ENCODE measurements at places on chromosomes 4 and X. TPM values are rescaled to one million over a fixed set of nuclear protein-coding genes. Genes with fewer than 3 reads are reported as not detected.

Gene CFP
- 3.3 TPM for polyA plus RNA-seq

Gene CT83
- not detected for polyA plus RNA-seq

DNA sequence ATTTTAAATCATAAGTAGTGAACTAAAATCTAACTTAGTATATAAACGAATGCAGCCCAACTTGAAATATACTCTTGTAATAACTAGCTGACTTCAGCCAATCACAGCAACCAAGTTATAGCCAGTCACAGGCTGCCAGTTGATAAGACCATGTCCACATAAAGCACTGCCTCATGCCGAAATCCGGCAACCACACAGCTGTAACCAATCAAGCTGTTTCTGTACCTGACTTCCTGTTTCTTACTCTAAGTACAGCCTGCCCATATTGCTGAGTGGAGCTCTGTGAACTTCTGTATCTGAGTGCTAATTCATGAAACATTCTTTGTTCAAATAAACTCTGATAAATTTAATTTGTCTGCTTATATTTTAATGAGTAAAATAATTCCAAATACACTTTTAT lies 805.3 kb upstream of the EPHA5 start:
- DNase-seq: no peak

- no peak for DNase-seq
Observed at GRCh38 chr4:165208221-165208652, 876 bp downstream of the KLHL2 start.

- DNase-seq: no peak
Observed at GRCh38 chr4:113844369-113844768, 82.8 kb upstream of the CAMK2D start.

GRCh38 chrX:153312041-153312440 lies 9.5 kb downstream of the PNMA6F start:
- no peak for DNase-seq

DNA sequence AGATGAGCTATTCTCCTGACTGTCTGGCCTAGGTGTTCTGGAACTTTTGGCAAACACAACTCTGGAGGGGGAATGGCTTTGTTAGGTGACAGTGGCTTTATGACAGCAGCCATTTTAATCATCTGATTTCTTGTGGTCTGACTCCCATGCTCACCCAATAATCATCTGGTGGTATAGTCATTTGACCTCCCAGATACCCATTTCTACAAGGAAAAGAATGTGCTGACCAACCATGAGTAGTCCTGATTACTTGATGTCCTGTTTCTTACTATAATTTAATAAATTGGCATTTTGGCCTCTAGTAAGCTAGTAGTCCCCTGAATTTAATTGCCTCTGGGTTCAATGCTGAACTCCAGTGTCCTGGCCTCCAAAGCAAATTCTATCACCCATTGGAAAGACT lies 109.9 kb upstream of the DUSP21 start:
- no peak for DNase-seq

Measured in urinary bladder (tissue), 4 donors.